Retina (tissue), 1 donor: ENCODE measurements at places on chromosomes 1 and 21.

GRCh38 chr1:171286032-171286705 lies 27.8 kb upstream of the FMO4 start:
- DNase-seq, result no peak

DNA sequence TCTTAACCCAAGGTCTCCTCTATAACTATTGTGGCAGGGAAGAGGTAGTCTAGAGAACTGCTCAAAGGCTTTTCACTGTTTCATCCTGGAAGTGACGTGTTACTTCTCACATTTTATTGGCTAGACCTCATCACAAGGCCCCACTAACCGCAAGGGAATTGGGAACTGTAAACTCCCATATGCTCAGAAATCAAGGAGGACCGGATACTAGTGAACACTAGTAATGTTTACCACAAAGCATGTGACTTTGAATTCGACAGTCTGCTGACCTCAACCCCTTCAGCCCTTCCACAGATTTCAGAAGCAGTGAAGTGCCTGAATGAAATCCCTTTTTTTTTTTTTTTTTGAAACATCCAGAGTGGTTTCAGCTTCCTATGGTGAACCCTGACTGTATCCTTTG lies 3.4 kb upstream of the EEIG2 start:
- no peak for DNase-seq

DNA sequence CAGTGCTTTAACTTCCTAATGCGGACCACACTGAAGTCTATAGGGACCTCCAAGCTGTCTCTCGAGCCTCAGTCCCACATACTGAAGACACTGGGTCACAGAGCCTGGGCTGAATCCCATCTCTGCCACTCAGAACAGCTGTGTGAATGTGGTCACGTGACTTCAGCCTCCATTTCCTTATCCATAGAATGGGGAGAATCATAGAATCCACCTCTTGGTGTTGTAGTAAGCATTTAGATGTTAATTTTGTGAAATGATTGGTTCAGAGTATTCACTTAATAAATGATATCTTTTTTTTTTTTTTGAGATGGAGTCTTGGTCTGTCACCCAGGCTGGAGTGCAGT lies 41.2 kb upstream of the LYST start:
- no peak for DNase-seq

DNA sequence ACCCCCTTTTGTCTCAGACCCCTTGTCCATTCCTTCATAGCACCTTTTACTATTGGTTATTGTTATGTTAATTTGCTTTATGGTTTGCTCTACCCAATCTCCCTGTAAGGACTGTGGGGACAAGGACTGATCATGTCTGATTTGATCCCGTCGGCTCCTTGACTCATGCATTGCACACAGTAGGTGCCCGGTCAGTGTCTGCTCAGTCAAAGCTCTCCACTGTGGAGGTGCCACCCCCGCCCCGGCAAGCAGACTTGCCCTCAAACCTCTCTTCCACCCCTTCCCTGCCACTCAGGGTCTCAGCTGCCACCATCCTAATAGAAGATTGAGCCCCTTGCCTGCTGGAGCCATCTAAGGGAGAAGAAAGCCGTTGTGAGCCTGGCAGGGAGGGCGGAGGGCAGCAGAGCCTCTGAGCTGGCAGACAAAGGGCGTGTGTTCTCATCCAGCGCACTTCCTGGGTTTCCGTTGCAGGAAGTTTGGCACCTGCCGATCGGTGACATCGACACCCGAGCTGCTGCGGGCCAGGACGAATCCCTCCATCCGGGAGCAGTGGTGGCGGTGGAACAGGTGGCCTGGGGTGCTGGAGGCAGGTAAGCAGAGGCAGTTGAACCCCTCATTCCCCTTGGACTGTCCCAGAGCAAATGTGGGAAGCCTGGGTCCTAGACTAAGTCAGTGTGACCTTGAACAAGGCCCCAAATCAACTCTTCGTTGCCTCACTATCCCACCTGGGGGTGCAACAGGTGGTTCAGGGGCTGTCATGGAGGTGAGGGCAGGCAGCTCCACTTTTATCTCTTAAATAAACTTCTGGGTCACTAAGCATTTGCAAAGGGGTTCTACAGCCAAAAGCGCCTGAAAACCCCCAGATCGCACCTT lies 2.2 kb upstream of the FBLIM1 start:
- no peak for DNase-seq

DNA sequence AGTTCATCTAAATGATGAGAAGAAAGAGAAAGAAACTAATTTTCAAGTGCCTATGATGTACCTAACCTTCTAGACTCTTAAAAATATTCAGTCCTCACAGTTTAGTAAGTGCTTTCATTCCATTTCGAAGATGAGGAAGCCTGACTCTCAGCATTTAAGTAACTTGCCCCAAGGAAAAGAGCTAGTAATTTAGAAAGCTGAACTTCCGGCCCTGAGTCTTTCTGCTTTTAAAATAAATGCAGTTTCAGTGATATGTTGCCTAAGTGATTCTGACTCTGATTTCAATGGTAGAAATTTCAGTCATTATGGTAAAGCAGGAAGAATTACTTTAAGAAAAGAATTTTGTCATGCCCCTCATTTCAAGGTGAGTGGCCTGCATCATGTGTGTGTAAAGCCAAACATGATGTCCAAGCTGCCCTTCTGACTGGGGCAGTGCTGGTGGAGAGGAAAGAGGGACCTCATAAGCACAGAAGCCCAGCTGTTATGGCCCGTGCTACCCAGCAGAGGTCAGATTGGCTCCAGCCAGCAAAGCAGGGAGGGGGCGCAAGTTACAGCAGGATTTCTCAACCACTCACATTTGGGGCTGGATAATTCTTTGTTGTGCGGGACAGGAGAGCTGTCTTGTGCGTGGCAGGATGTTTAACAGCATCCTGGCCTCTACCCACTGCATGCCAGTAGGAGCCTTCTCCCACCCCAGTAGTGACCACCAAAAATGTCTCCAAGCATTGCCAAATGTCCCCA lies 10.7 kb downstream of the ATP1A4 start:
- DNase-seq, result peak; percentile 36

- no peak for DNase-seq
These were observed 32.3 kb downstream of the AGT start for GRCh38 chr1:230681599-230681998.

- no peak for DNase-seq
These were observed 75.7 kb downstream of the CRB1 start for GRCh38 chr1:197343663-197344273.

- DNase-seq, result no peak
These were observed 18.2 kb downstream of the S100A10 start for GRCh38 chr1:151975311-151976014.

DNA sequence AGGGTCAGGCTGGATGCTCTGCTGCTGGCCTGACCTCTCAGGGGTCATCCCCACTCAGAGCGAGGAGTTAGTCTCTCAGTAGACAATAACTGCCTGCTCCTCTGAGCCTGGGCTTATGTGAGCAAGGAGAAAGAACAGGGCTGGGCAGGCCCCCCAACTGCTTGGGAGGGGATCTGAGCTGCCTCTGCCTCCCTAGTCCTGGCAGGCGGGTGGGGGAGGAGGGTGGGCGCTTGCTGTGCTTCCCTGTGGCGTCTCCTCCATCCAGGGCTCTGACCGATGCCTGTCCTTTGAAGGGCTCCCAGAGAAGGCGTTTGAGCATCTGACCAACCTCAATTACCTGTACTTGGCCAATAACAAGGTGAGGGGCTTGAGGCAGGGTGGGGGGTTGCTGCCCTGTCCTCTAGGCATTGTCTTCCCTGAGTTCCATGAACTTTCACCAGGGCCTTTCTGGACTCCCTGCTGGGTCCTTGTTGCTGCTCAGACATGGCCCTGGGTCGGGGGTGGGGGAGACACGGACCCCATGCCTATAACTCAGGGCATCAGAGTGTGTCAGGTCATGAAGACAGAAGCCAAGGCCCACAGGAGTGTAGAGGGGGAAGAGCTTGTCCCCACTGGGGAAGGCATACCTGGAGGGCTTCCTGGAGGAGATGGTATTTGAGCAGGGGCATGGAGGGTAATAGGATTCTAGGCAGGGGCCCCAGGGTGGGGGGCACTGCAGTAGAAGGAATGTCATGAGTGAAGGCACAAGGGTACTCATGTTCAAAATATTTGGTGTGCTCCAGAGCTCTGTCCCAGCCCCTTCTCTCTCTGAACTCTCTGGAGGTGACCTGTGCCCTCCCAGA lies 12.5 kb downstream of the PODN start:
- DNase-seq, result no peak

DNA sequence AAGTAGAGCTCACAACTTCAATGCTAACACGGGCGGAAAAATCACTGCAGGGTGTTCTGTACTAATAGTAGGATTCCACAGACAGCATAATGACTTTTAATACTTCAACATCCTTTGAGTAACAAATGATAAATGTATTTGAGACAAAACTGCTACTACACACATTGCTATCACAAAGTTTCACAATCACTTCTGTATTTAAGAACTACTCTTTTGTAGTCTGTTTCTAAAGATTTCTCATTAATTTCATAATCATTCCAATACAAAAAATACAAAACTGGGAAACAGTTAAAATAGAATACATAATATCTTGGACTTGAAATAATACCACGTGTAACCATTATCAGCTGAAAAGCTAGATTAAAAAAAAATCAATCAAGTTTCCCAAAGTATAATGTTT lies 2.7 kb downstream of the HMGN1 start:
- DNase-seq, result no peak

DNA sequence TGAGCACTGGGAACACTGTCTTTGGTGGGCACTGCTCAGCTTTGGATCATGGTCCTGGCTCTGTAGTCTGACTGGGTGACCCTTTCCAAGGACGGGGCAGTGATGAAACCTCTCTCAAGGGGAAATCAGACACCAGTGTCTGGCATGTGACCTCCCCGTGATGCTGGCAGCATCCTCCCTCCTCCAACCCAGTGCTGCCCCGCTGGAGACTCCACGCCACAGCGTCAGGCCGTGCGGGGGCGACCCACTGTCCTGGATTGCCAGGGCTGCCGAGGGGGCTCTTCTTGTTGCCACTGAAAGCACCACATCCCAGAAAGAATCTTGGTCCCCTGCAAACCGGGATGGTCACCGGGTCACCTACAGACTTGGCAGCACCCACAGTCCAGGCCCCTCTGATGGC lies 146.4 kb upstream of the ARHGEF16 start:
- DNase-seq, result no peak

GRCh38 chr1:79322511-79323027 lies 316.0 kb upstream of the ADGRL4 start:
- DNase-seq, result no peak

GRCh38 chr1:159854116-159854692 lies 8.3 kb downstream of the VSIG8 start:
- no peak for DNase-seq

- no peak for DNase-seq
These were observed 70.5 kb downstream of the TTLL7 start for GRCh38 chr1:83928396-83928795.

- no peak for DNase-seq
These were observed 37.6 kb downstream of the STUM start for GRCh38 chr1:226586116-226586515.

DNA sequence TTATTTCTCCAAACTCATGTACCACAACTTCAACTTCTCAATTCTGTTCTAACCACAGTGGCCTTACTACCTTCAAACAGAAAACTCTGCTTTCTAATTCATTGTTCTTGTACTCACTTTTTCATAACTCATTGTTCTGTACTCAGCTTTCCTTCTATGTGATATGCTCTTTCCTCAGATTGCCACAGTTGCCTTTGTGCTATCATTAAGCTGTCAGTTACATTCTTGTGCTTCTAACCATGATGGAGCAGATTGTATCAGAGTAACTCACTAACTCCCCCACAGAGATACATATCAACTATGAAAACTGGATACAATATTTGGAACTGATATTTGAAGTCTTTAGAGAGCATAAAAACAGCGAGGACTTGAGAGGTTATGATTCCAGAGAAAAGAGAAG lies 1213.7 kb downstream of the KCNT2 start:
- no peak for DNase-seq

DNA sequence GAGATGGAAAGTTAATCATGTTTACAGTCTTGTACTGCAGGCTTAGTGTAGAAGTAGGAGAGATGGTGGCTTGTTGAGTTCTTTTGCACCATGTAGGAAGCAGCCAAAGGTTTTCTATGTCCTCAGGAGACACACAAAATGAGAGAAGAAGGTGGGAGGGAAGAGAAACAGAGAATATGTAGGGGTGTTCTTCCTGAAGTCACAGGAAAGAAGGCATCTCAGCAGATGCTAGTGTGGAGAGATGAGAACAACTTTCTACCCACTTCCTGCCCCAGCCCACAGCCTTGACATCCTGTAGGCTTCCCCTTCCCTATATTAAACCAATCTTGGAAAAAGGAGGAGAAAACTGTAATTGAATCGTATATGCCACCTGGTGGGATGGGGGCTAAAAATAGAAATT lies 217.0 kb downstream of the S1PR1 start:
- no peak for DNase-seq

DNA sequence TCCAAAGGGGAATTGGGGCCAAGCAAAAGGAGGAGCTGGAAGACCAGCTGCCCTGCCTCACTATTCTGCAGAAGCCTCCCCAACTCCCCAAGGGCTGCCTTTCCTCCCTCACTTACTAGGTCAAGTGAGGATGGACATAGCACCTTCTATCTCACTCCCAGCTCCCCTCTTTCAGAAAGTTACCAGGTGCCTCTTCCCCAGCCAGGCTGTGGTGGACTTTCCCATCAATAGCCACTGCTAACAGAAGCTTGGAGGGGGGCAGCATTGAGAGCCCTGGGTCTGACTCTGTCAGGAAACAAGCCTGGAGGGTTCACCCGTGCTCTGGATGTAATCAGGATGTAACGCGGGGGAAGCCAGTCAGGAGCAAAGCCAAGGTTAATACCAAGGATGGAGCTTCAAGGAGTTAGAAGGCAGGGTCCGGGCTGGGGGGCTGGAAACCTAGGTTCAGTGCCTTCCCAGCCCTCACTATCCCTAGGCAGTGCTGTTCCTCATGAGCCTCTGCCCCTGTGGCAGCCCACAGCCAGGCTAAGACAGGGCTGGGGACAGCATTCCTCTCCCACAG lies 127.8 kb upstream of the NGF start:
- DNase-seq, result no peak

- no peak for DNase-seq
These were observed 12.4 kb upstream of the RPS6KA1 start for GRCh38 chr1:26516987-26517765.

GRCh38 chr1:166999075-166999474 lies 10.0 kb downstream of the MAEL start:
- DNase-seq, result no peak

DNA sequence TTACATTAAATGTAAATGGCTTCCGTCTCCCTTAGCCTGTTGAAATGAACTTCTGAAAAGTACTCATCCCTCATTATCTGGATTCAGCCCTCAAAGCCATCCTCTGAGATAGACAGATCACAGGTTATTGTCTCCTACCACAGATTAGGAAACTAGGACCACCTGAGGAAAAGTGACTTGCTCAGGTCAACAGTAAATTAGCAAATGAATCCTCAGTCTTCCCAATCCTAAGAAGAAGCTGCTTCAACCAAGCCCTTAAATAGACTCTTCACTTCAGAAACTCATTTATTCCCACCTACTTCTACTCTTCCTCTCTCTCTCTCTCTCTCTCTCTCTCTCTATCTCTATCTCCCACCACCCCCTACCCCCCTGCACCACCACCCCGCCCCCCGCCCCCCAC lies 152.3 kb downstream of the DMRTA2 start:
- DNase-seq, result no peak

DNA sequence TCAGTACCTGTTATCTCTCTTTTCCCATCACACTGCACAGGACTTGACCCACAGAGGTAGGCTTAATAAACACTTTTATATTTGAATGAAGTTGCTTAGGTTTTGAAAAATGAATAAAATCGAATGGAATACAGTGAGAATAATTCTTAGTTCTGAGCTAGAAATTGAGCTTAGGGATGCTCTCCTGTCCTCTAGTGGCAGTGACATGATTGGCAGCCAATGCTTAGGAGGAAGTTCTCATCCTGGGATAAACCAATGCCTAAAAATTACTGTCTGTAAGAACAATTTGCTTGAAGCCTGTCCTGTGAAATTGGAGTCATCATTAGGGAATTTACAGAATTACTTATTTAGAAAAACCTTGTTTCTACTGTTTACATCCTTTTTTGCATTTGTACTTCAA lies 21.3 kb upstream of the CYP4X1 start:
- no peak for DNase-seq
